H9 (cell line): ENCODE measurements at places on chromosomes 3 and 15.
A peak's percentile ranks its signal among the peaks of the same experiment; 100 is the strongest.

DNA sequence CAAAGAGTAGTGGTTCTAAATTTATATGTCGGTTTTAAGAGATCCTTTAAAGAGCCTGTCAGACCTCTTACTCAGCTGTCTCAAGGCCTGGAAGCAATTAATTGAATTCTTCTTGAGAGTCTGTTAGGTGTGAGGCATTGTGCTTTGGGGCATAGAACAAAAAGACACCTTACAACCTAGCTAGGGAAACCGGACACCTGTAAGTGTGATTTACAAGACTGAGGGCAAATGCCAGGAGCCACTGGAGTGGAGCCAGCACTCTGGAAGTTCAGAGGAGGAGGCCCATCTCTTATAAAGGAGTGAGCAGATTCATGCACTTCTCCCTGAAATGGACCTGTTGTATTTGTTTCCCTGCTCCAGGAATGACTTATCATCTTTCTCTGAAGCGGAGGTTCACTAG, 97.7 kb upstream of the NUDT16 start:
- DNase-seq: no peak

DNA sequence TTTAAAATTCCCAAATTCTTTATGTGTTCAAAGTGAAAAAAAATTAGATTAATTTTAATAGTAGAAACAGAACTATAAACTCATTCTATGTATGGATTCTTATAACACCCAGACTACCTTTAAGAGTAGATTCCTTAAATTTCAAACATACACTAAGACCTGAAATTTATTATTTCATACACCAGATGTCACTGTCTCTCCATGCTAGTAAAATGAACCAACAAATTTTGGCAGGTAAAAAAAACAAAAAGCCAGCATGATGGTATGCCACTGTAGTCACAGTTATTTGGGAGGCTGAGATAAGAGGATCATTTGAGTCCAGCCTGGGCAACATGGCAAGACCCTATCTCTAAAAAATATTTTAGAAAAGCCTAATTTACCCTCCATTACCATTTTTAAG, 461.3 kb upstream of the NAALADL2 start:
- DNase-seq: no peak

DNA sequence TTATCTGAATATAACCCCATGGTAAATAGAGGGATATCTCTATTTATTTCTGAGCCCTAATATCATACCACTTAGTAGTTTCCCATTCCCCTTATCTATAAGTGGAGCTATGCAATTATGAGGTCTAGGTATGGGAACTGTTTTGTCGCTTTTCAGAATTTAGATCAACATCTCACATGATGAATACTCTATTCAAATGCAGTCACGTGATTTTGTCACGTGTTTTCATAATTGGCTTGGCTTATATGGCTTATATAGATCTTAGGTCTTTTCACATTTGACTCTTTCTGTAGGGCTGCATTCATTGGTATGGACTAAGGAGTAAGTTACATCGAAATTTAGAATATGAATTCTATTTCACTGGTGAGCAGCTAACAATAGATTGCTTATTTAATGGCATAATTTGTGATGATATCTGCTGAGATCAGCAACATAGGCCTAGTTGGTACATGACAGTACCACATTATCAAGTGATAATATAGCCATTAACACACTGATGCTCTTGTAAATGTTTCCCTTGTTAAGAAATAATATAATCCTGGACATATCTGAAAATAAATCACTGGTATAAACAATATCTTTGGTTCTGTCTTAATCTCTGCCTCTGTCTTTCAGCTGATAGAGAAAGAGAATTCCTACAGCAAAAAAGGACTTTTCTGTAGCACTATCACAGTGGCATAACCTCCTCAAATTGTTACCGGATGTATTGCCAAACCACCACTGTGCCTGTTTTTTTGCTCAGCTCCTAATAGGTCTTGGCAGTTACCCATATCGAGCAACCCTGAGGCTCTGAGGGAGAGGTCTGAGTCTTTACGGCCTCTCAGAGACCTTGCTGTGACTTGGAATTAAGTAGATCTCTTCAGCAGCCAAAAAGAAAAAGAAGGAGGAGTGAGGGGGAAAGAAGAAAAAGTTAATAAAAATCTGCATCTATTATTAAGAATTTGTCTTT, 357.1 kb downstream of the ZPLD1 start:
- DNase-seq: no peak

GRCh38 chr3:13141183-13141582, 68.0 kb upstream of the IQSEC1 start:
- no peak for DNase-seq

- no peak for DNase-seq
Measured at GRCh38 chr3:12155828-12156227, 2.9 kb downstream of the TIMP4 start.

GRCh38 chr3:131794766-131795388, 239.9 kb downstream of the CPNE4 start:
- peak; percentile 54 for DNase-seq

- no peak for DNase-seq
Measured at GRCh38 chr3:189845069-189845468, 213.9 kb downstream of the TP63 start.

DNA sequence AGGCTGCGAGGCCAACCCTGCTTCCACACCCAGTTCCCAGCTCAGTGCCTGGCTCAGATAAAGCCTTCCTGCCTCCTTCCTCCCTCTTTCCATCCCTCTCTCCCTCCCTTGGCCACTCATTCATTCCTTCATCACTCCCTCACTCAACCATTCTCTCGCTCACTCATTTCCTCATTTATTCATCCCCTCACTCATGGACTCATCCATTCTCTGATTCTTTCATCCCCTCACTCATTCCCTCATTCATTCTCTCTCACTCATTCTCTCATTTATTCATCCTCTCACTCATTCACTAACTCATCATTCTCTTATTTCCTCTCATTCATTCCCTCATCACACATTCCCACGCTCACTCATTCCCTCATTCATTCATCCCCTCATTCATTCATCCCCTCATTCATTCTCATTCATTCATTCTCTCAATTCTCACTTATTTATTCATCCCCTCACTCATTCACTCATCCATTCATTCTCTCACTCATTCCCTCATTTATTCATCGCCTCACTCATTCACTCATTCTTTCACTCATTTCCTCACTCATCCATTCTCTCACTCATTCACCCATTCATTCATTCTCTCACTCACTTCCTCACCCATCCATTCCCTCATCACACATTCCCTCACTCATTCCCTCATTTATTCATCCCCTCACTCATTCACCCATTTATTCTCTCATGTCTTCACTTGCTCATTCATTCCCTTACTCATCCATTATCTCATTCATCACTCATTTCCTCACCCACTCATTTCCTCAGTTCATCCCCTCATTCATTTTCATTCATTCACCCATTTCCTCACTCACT, 13.2 kb downstream of the ABTB1 start:
- DNase-seq: no peak

DNA sequence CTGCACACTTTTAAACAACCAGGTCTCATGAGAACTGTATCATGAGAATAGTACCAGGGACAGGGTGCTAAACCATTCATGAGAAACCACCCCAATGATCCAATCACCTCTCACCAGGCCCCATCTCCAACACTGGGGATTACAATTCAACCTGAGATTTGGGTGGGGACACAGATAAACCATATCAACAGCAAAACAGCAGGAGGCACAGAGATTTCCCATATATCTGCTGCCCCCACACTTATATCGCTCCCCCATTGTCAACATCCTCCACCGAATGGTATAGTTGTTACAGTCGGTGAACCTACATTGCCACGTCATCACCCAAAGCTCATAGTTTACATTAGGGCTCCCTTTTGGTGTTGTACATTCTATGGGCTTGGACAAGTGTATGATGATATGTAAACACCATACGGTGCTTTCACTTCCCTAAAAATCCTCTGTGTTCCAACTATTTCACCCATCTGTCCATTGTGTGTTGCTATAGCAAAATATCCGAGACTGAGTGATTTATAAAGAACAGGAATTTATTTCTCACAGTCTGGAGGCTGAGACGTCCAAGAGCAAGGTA, 224.8 kb downstream of the FAM43A start:
- DNase-seq: no peak

GRCh38 chr3:160458151-160458550, 8.6 kb upstream of the TRIM59 start:
- no peak for DNase-seq

GRCh38 chr3:183298701-183299153, 45.7 kb downstream of the B3GNT5 start:
- DNase-seq: peak; percentile 64

- no peak for DNase-seq
Measured at GRCh38 chr3:108008931-108009639, 81.7 kb downstream of the CD47 start.

- DNase-seq: no peak
Measured at GRCh38 chr3:177615015-177615414, 417.7 kb upstream of the TBL1XR1 start.

- DNase-seq: no peak
Measured at GRCh38 chr3:153856932-153857331, 264.3 kb upstream of the ARHGEF26 start.

- no peak for DNase-seq
Measured at GRCh38 chr3:58520403-58521335, 16.3 kb downstream of the ACOX2 start.

DNA sequence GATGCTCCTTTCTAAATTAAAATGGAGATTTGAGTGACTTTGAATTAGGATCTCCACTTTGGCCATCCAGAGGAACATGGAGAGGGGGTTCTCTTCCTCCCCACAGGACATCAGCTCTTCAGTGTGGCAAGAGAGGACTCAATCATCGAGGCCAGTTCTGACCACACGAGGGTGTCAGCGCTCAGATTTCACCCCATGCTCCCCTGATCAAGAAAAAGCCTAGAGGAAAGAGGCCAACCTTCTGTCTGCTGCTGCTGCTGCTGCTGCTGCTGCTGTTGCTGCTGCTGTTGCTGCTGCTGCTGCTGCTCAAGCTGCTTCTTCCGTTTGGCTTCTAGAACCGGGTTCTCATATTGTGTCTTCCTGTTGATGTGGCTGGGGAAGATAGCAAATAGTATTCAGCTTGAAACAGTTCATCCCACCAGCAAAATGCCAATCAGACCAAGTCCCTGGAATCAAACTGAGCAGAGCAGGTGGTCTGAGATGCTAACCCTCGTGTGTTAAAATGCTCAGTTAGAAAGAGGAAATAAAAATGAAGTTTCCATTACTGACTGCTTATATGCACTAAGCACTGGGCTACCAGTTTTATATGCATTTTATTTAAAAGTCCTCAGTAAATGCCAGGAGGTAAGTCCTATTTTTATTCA, 599.0 kb downstream of the MAGI1 start:
- DNase-seq: peak; percentile 79

GRCh38 chr3:172139528-172140276, 100.3 kb downstream of the FNDC3B start:
- DNase-seq: no peak

DNA sequence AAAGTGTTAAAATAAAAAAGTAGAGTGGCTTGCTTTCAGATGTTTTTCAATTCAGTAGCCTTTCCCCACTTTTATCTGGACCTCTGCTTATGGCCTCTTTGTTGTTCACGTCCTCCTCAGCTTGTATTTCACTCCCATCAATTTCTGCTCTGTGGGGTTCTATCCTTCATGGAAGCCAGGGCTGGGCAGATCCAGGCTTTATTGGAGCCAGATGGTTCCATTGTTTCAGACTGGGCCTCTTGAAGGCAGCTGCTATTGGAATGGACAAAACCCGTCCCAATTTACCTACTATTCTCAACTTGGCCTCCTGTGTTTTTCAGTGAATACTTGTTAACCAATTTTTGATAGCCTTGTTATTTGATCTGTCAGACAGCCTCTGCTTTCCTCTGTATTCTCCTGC, 10.9 kb upstream of the AADACL2 start:
- no peak for DNase-seq

- no peak for DNase-seq
Measured at GRCh38 chr3:15989419-15989818, 185.1 kb upstream of the GALNT15 start.

- DNase-seq: no peak
Measured at GRCh38 chr3:62571916-62572315, 198.6 kb upstream of the FEZF2 start.

DNA sequence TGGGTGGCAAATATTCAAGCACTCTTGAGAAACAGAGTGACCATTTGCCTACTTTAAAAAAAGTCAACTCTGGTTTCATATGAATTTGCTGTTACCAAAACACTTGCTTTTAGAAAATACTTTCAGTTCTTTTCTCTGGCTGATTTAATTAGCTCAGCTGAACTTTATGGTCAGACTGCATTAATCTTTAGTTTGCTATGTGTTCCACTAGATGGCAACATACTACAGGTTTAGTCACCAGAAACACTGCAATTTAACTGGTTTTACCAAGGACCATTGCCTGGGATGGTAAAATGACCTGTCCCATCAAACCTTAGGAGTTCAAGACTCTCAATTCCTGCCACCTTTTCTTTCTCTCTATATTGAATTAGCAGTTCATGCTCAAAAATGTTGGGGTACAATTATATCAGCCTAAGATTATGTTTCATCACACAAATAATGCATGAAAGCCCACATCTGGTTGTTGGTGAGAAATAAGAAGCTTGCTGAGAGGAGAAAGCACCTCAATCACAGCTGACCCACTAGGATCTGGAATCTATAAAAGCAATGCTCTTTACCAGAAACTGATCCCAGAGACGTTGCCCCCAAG, 14.2 kb downstream of the EIF4E3 start:
- no peak for DNase-seq

GRCh38 chr3:128289534-128289933, 136.3 kb downstream of the EEFSEC start:
- peak; percentile 5 for DNase-seq

DNA sequence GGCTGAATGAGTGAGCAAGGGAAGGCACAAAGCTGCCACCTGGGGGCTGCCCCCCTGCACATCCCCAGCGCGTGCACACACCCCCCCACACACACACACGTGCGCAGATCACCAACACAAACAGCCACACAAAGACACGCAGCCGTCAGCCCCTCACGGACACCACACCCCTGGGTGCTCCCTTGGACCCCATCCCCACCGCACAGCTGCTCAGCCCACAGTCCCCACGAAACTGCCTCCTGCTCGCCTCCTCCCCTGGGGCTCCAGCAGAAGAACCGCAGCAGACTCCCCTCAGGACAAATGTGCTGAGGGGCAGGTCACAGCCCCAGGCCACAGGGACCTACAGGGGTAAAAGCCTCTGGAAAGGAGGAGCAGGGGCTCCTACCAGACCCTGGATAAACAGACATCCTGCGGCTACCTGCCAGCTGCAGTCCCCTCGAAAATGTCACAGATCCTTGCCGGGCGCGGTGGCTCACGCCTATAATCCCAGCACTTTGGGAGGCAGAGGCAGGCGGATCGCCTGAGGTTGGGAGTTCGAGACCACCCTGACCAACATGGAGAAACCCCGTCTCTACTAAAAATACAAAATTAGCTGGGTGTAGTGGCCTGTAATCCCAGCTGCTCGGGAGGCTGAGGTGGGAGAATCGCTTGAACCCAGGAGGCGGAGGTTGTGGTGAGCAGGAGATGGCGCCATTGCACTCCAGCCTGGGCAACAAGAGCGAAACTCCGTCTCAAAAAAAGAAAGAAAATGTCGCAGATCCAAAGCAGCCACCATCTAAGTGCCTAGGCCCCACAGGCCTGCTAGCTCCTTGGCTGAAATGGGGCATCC, 6.5 kb downstream of the TWF2 start:
- peak; percentile 36 for DNase-seq

DNA sequence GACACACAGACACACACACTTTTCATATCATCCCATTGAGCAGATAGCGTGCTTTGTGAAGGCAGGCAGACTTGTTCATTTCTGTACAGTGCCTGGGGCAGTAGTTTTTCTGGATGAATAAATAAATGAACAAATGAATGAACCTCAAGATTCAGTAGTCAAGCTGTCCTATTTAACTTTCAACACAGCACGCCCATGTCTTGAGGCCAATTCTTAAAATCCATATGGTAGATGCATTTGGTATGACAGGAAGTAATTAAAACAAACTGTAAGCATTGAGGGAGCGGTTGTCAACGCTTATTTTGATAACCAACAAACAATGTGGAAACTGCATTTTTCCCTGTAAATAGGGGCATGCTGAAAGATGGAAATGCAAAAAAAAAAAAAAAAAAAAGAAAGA, 80.0 kb upstream of the BNC1 start:
- no peak for DNase-seq
